Posterior vena cava (tissue), 2 donors: ENCODE measurements at places on chromosomes 5 and 9.

GRCh38 chr9:13395156-13395555 is 115.7 kb upstream of the MPDZ start:
- DNase-seq: no peak

GRCh38 chr9:88060746-88061145 is 77.5 kb downstream of the SPATA31C2 start:
- DNase-seq: no peak

GRCh38 chr5:43947935-43948334 is 345.0 kb downstream of the NNT start:
- no peak for DNase-seq

- no peak for DNase-seq
These were observed 3.6 kb downstream of the RFK start for GRCh38 chr9:76390656-76391055.
